ENCODE measurements at places on chromosomes 13 and 19.

DNA sequence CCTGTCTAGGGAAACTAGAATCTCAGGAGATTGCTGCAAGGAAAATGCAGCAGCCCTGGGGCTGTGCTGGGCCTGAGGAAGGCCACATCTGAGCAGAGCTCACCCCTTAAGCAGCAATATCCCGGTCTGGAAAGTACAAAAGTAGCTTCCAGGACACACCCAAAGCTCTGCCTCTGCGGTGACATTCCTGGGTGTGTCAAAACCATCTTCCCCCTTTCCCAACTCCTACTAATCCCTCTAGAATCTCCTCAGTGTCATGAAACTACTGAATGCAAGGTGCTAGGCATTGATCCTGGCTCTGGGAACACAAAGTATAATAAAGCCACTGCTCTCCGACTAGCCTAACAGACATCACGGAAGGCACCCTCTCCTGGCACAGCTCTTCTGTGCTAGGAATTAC, 5.0 kb downstream of the PBX4 start:
- no peak for DNase-seq

GRCh38 chr13:91684746-91685145, 286.3 kb downstream of the GPC5 start:
- no peak for DNase-seq

- no peak for DNase-seq
Observed at GRCh38 chr13:42525035-42525504, 48.9 kb upstream of the TNFSF11 start.

- no peak for DNase-seq
Observed at GRCh38 chr19:17778968-17779929, 15.7 kb upstream of the B3GNT3 start.

- no peak for DNase-seq
Observed at GRCh38 chr19:2759362-2759761, 19.5 kb upstream of the SLC39A3 start.

GRCh38 chr19:5967994-5968430, 9.9 kb downstream of the RANBP3 start:
- DNase-seq = peak; percentile 36

DNA sequence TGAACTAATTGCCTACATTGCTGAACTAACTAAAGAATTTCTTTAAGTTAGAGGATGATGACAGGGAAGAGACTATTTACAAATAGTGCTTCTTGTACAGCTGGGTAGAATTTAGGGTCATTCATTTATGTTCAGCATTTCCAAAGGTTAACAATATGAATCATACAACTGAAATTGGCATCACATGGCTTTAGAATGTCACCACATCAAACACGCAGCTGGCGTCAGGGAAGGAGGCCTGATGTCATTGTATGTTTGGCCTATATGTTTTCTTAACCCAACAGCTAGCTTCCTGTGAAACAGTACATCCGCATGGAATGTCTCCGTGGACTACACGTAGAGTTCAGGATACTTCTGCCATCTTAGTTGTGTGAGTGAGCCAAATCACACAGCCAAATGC, 99.0 kb upstream of the TNFSF11 start:
- no peak for DNase-seq

GRCh38 chr13:78398743-78399410, 204.5 kb downstream of the POU4F1 start:
- no peak for DNase-seq
